ENCODE measurements at places on chromosomes 1 and 21. TPM values are rescaled to one million over a fixed set of nuclear protein-coding genes. Genes with fewer than 3 reads are reported as not detected.

- no peak for DNase-seq
- peak overlapping the region; percentile 89 for H3K27ac ChIP-seq
- H3K4me1 ChIP-seq = peaks cover 31% of the 10 kb centered on the region
- H3K27me3 ChIP-seq = no peaks in the 10 kb centered on the region
- peak overlapping the region; percentile 71 for H3K4me3 ChIP-seq
Observed at GRCh38 chr1:1775327-1776226, 2.7 kb downstream of the NADK start.

- no peak overlapping the region for H3K27ac ChIP-seq
- no peak for DNase-seq
- H3K4me1 ChIP-seq = no peaks in the 10 kb centered on the region
- H3K36me3 ChIP-seq = peaks cover 54% of the 10 kb centered on the region
- H3K4me3 ChIP-seq = no peak overlapping the region
- no peaks in the 10 kb centered on the region for H3K27me3 ChIP-seq
Observed at GRCh38 chr1:41013796-41014195, 7.7 kb downstream of the SLFNL1 start.

- no peak for DNase-seq
- H3K4me1 ChIP-seq = peaks cover 14% of the 10 kb centered on the region
- no peaks in the 10 kb centered on the region for H3K27me3 ChIP-seq
- no peak overlapping the region for H3K4me3 ChIP-seq
- H3K36me3 ChIP-seq = no peaks in the 10 kb centered on the region
Observed at GRCh38 chr1:117782056-117782455, 147.4 kb downstream of the GDAP2 start.

GRCh38 chr1:23460519-23460918 lies 23.5 kb downstream of the ASAP3 start:
- H3K4me1 ChIP-seq = peaks cover 6% of the 10 kb centered on the region
- no peak overlapping the region for H3K27ac ChIP-seq
- H3K4me3 ChIP-seq = no peak overlapping the region
- no peak for DNase-seq

DNA sequence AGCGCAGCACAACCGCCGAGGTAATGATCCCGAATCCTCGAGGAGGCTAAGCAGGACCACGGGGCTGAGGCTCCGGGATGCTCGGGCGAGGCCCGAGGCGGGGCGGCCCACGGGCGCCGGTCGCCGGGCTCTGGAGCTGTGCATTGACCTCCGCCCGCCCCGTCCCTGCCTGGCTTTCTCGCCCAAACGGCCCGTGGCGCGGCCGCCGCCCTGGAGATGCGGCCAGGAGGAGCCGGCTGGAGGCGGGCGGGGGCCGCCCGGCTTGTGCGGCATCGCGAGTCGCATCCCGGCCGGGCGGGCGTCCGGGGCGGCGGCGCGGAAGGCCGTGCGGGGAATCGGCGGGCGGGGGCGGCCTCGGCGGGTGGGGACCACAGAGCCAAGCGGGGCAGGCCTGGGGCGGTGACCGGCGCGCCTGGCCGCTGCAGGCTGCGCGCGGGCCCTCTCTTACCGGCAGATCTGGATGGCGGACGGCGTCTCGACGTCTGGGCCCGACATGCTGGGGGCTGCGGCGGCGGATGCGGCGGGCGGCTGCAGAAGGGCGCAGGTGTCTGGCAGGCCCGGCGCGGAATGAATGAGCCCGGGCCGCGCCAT lies 663 bp downstream of the ACOT7 start:
- no peak for DNase-seq
- H3K27me3 ChIP-seq = peaks cover 9% of the 10 kb centered on the region
- H3K36me3 ChIP-seq = peaks cover 3% of the 10 kb centered on the region

- H3K36me3 ChIP-seq = no peaks in the 10 kb centered on the region
- no peaks in the 10 kb centered on the region for H3K27me3 ChIP-seq
- DNase-seq = no peak
- H3K27ac ChIP-seq = peak overlapping the region; percentile 69
Observed at GRCh38 chr1:212814537-212815334, 23.0 kb downstream of the TATDN3 start.

DNA sequence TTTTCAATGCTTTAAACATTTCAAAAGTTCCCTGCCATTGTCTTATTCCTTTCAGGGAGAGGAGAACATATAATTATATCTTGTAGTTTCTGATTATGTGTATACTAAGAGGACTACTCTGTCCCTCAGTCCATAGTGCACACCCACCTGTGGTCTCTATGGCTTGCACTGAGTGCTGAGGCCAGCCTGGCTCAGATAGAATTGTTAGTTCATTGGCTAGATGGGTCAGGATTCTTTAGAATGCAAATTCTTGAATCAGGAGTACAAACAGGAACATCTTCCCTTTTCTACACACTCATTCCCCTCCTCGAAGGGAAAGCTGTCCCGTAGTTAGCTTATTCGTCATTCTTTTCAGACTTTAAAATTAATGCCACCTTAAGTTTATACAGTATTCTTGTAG lies 8.2 kb downstream of the BACH1 start:
- H3K36me3 ChIP-seq = peaks cover 1% of the 10 kb centered on the region
- H3K4me1 ChIP-seq = peaks cover 47% of the 10 kb centered on the region
- DNase-seq = no peak
- H3K27ac ChIP-seq = 0 out of 2 replicates have a peak overlapping the region, but pooled peaks have one; percentile 9
- no peak overlapping the region for H3K4me3 ChIP-seq

DNA sequence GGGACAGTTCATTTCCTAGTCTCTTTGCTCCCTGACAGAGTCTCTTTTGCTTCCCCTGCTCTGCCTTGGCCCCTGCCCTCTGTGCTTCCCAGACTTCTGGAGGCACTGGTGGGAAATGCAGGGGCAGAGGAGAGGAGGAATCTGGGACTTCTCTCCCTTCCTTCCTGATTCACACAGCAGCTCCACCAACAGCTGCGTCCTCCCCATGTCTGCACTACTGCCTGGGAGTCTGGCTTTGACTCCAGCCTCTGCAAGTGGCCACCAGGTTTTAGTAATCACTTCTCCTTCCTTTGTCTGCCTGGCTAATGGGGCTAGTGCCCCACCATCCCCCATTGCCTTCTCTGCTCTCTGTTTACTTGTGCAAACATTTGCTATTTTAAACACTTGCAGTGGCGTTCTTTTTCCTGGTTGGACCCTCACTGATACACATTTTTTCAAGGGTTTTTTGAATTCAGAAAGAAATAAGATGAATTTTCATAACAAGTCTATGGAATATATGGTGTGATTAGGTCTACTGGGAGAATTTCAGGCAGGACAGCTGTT lies 21.9 kb downstream of the FASLG start:
- H3K36me3 ChIP-seq = no peaks in the 10 kb centered on the region
- H3K27ac ChIP-seq = no peak overlapping the region
- DNase-seq = no peak
- no peaks in the 10 kb centered on the region for H3K27me3 ChIP-seq

DNA sequence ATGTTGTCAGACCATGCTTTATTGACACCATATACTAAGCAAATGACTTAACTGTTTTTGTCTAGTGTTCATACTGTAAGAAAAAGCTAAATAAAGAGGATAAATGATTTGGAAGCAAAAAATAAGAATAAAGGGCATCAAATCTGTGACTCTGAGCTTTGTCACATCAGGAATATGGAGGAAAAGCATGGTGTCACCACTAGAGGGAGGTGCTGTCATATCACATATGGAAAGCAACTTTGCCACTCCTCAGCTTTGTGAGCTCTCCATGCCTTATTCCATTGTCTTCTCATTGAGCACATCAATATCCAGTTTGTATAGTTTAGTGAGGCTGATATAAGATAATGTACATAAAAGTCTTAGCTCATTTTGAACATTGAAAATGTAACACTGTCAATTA lies 20.8 kb upstream of the GBP1 start:
- peaks cover 16% of the 10 kb centered on the region for H3K4me1 ChIP-seq
- H3K27me3 ChIP-seq = no peaks in the 10 kb centered on the region
- DNase-seq = peak; percentile 54
- H3K36me3 ChIP-seq = peaks cover 5% of the 10 kb centered on the region
- H3K27ac ChIP-seq = no peak overlapping the region

- H3K27me3 ChIP-seq = no peaks in the 10 kb centered on the region
- H3K27ac ChIP-seq = peak overlapping the region; percentile 95
- H3K4me3 ChIP-seq = no peak overlapping the region
Observed at GRCh38 chr1:10685808-10686403, 110.5 kb downstream of the CASZ1 start.

DNA sequence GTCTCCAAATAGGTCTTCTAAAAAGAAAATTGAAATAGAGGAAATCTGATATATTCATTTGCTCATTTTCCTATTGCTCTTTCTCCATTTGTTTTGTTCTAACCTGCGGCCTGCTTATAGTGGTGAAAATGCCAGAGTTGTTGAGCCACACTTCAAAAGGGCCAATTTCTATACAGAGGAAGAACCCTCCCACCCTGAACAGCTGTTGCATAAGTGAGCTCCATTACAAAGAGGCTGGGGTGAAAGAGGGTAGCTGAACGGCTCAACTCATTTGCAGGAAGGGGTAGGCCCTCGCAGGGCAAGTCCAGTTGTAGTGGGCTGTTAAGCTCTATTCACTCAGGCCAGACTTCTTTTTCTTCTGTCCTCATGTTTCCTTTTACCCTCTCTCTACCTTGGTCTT lies 8.8 kb downstream of the ADCY10 start:
- peak overlapping the region; percentile 77 for H3K27ac ChIP-seq
- H3K27me3 ChIP-seq = peaks cover 3% of the 10 kb centered on the region
- peaks cover 22% of the 10 kb centered on the region for H3K4me1 ChIP-seq
- no peak overlapping the region for H3K4me3 ChIP-seq

DNA sequence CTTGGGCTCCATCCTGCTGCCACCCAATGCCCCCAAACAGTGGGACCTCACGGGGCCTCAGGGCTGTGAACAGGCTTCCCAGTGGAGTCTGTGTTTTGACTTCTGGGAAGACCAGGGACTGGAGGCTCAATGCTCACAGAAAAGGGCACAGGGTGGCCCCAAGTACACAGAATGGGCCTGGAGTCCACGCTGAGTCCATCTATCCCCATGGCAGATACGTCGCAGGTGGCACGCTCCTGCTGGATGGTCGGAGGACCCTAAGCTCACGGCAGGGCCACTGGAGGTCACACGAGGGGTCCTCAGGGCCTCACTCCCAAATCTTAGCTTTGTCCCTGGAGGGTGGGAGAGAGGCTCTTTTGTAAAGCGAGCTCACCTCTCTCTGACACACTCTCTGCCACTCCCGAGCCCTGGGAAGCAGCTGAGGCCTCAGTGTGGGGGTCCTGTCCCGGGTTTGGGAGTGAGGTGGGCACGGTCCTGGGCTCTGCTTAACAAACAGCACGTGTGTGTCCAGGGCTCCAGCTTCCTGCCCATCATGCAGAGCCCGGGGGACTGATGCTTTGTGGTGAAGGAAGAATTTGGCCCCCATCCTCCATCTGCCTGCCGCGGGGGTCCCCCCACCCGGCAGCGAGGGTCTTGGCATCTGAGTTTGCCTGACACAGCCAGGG lies 27.2 kb upstream of the TTC34 start:
- no peak overlapping the region for H3K27ac ChIP-seq
- DNase-seq = no peak
- peaks cover 35% of the 10 kb centered on the region for H3K36me3 ChIP-seq
- H3K4me3 ChIP-seq = no peak overlapping the region
- H3K4me1 ChIP-seq = no peaks in the 10 kb centered on the region

DNA sequence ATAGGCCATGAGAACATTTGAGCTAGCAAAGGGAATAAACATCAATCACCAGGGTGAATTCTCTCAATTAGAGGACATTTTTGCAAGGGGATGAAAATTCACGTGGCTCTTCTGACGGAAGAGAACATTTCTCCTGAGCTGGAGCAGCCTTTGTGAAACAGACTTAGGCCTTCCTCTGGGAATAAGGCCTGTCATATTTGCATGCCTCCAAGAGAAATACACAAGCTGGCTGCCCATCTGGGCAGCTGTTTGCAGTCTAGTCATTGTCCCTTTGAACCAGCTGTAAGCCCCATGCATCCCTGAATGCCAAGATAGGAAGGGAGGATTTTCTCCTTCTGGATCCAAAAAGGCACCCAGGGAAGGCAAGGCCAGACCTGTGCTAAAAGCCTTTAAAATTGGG lies 5.5 kb downstream of the LEMD1 start:
- H3K27ac ChIP-seq = no peak overlapping the region
- H3K4me3 ChIP-seq = no peak overlapping the region
- no peak for DNase-seq
- no peaks in the 10 kb centered on the region for H3K36me3 ChIP-seq
- H3K4me1 ChIP-seq = peaks cover 8% of the 10 kb centered on the region

GRCh38 chr1:14567056-14567455 lies 31.4 kb upstream of the KAZN start:
- peaks cover 6% of the 10 kb centered on the region for H3K4me1 ChIP-seq
- H3K27me3 ChIP-seq = peaks cover 10% of the 10 kb centered on the region
- no peaks in the 10 kb centered on the region for H3K36me3 ChIP-seq
- H3K4me3 ChIP-seq = no peak overlapping the region

- peak overlapping the region; percentile 93 for H3K4me3 ChIP-seq
- H3K36me3 ChIP-seq = 0 out of 2 replicates have a peak, but pooled peaks cover 3% of the 10 kb centered on the region
- no peak overlapping the region for H3K27ac ChIP-seq
- no peak for DNase-seq
- peaks cover 25% of the 10 kb centered on the region for H3K27me3 ChIP-seq
Observed at GRCh38 chr1:67831850-67832513, 1.3 kb downstream of the GNG12 start.

GRCh38 chr21:16196001-16196400 lies 466.2 kb downstream of the USP25 start:
- no peak for DNase-seq
- no peak overlapping the region for H3K27ac ChIP-seq
- no peak overlapping the region for H3K4me3 ChIP-seq
- H3K27me3 ChIP-seq = no peaks in the 10 kb centered on the region

GRCh38 chr1:71167505-71167904 lies 86.7 kb upstream of the ZRANB2 start:
- no peaks in the 10 kb centered on the region for H3K27me3 ChIP-seq
- no peaks in the 10 kb centered on the region for H3K4me1 ChIP-seq
- no peak for DNase-seq
- H3K27ac ChIP-seq = no peak overlapping the region

- no peak overlapping the region for H3K27ac ChIP-seq
- H3K4me3 ChIP-seq = no peak overlapping the region
- no peaks in the 10 kb centered on the region for H3K4me1 ChIP-seq
- no peaks in the 10 kb centered on the region for H3K36me3 ChIP-seq
- no peaks in the 10 kb centered on the region for H3K27me3 ChIP-seq
- no peak for DNase-seq
Observed at GRCh38 chr1:51636764-51637522, 20.1 kb downstream of the OSBPL9 start.

Gene IL19
- not detected for total RNA-seq

Gene ACTL8
- 0.80 TPM for total RNA-seq

Gene SLAMF6
- total RNA-seq = not detected

Gene S100A3
- total RNA-seq = not detected

Gene BSND
- 0.30 TPM for total RNA-seq

Gene OLIG2
- 0.60 TPM for total RNA-seq

Gene PDPN
- total RNA-seq = 135 TPM

Gene EPS8L3
- total RNA-seq = 0.41 TPM

Gene LCE1D
- total RNA-seq = not detected

Gene TMEM200B
- 19.1 TPM for total RNA-seq
